ENCODE measurements at places on chromosomes 12 and 14.

DNA sequence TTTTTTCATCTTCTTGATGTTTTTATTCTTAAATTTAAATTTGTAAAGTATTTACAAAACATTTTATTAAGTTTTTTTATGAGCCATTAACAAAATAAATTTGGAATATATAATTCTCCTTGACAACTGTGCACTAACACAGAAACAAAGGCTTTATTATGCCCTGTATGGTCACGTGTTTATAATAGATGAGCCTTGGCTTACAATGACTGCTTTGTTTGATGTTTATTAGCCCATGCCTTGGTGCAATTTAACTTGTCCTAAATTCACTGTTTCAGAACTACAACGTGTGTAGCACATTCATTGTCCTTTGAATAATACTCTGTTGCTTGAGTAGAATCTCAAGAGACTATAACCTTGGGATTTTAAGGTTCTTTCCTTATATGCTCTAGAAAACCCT, 59.8 kb downstream of the CNTN1 start:
- DNase-seq = no peak
- no peak overlapping the region for H3K4me3 ChIP-seq
- H3K4me1 ChIP-seq = no peaks in the 10 kb centered on the region
- H3K36me3 ChIP-seq = no peaks in the 10 kb centered on the region
- H3K27ac ChIP-seq = no peak overlapping the region
- H3K27me3 ChIP-seq = no peaks in the 10 kb centered on the region

DNA sequence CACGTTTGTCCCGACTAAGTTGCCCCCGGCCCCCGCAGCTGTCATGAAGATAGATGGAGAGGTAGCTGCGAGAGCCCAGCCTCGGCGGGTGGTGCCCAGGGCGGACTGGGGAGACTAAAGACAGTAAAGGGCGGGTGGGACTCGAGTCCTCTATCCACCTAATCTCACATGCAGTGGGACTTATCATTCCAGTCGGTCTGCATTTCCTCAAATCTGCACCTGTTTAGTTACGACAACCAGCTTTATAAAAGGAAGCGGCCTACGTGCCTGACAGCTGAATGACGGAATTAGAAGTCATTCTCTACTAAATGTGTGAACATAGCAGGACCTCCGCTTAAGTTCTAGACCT, 109.8 kb upstream of the EGLN3 start:
- peak; percentile 66 for DNase-seq
- H3K27me3 ChIP-seq = peaks cover 15% of the 10 kb centered on the region

GRCh38 chr14:23725528-23725927, 89.4 kb downstream of the DHRS2 start:
- H3K27me3 ChIP-seq = no peaks in the 10 kb centered on the region
- no peak for DNase-seq
- no peaks in the 10 kb centered on the region for H3K4me1 ChIP-seq
- H3K36me3 ChIP-seq = no peaks in the 10 kb centered on the region

DNA sequence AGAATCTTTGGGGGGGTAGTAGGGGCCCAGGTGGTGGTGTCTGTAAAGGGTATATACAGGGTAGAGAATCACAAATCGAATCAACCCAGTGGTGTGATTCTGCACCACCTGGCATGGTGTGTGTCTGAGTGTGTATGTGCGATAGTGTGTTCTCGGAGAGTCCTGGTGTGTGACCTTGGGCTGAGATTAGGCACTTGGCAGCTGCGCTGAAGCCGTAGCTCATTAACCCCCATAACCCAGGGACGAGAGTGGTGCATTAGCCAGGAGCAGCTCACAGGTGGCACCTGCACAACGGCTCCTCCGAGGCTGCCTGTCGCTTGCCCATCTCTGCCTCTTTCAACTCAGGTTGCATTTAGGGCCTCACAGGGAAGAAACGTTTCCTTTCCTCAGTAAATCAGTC, 15.6 kb upstream of the TESC start:
- no peaks in the 10 kb centered on the region for H3K27me3 ChIP-seq
- H3K4me1 ChIP-seq = peaks cover 21% of the 10 kb centered on the region
- H3K36me3 ChIP-seq = no peaks in the 10 kb centered on the region
- H3K27ac ChIP-seq = no peak overlapping the region
- no peak overlapping the region for H3K4me3 ChIP-seq
- DNase-seq = no peak

GRCh38 chr14:90999299-90999698, 61.1 kb downstream of the RPS6KA5 start:
- H3K27me3 ChIP-seq = no peaks in the 10 kb centered on the region
- no peak overlapping the region for H3K4me3 ChIP-seq
- DNase-seq = no peak
- peaks cover 15% of the 10 kb centered on the region for H3K36me3 ChIP-seq

- no peak overlapping the region for H3K27ac ChIP-seq
- no peaks in the 10 kb centered on the region for H3K36me3 ChIP-seq
- H3K27me3 ChIP-seq = no peaks in the 10 kb centered on the region
- H3K4me3 ChIP-seq = no peak overlapping the region
- no peak for DNase-seq
Measured at GRCh38 chr14:54451961-54452360, 10.8 kb upstream of the CNIH1 start.

GRCh38 chr14:34749408-34749807, 35.0 kb upstream of the CFL2 start:
- H3K4me1 ChIP-seq = no peaks in the 10 kb centered on the region
- DNase-seq = no peak
- H3K36me3 ChIP-seq = peaks cover 29% of the 10 kb centered on the region

GRCh38 chr12:92511786-92512185, 191.0 kb upstream of the PLEKHG7 start:
- H3K36me3 ChIP-seq = no peaks in the 10 kb centered on the region
- no peak overlapping the region for H3K27ac ChIP-seq
- no peak overlapping the region for H3K4me3 ChIP-seq
- H3K27me3 ChIP-seq = no peaks in the 10 kb centered on the region
- DNase-seq = peak; percentile 20

GRCh38 chr12:124681779-124682391, 114.5 kb upstream of the NCOR2 start:
- peaks cover 55% of the 10 kb centered on the region for H3K4me1 ChIP-seq
- peak overlapping the region; percentile 82 for H3K27ac ChIP-seq
- H3K36me3 ChIP-seq = no peaks in the 10 kb centered on the region
- peak; percentile 72 for DNase-seq

GRCh38 chr12:114860969-114861368, 177.0 kb upstream of the TBX3 start:
- no peak overlapping the region for H3K27ac ChIP-seq
- no peak overlapping the region for H3K4me3 ChIP-seq
- H3K27me3 ChIP-seq = no peaks in the 10 kb centered on the region
- no peak for DNase-seq
- no peaks in the 10 kb centered on the region for H3K36me3 ChIP-seq
- H3K4me1 ChIP-seq = no peaks in the 10 kb centered on the region

DNA sequence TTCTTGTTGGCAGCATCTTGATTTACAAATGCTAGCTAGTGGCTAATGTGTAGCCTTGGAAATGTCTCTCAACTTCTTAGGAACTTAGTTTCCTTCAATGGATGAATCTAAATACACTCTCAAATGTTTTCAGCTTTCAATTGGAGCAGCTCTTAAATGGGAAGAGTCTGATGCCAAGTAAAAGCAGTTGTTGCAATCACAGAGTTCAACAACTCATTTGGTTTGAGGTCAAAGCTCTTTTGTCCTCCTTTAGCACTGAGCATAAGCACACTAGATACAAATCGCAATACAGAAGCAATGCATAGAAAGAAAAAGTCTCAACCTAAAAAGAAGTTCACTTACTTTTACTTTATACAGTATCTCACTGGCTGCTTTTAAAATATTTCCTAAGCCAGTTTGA, 986.1 kb upstream of the FLRT2 start:
- H3K27me3 ChIP-seq = no peaks in the 10 kb centered on the region
- H3K4me1 ChIP-seq = no peaks in the 10 kb centered on the region
- no peak for DNase-seq
- no peaks in the 10 kb centered on the region for H3K36me3 ChIP-seq
- no peak overlapping the region for H3K4me3 ChIP-seq

GRCh38 chr14:31945074-31945613, 132.0 kb upstream of the ARHGAP5 start:
- no peaks in the 10 kb centered on the region for H3K36me3 ChIP-seq
- peak; percentile 73 for DNase-seq
- no peak overlapping the region for H3K4me3 ChIP-seq
- peak overlapping the region; percentile 56 for H3K27ac ChIP-seq
- H3K27me3 ChIP-seq = no peaks in the 10 kb centered on the region

GRCh38 chr12:32504591-32504990, 105.2 kb downstream of the FGD4 start:
- H3K4me1 ChIP-seq = peaks cover 50% of the 10 kb centered on the region
- no peaks in the 10 kb centered on the region for H3K36me3 ChIP-seq
- peak overlapping the region; percentile 63 for H3K27ac ChIP-seq
- H3K27me3 ChIP-seq = no peaks in the 10 kb centered on the region

DNA sequence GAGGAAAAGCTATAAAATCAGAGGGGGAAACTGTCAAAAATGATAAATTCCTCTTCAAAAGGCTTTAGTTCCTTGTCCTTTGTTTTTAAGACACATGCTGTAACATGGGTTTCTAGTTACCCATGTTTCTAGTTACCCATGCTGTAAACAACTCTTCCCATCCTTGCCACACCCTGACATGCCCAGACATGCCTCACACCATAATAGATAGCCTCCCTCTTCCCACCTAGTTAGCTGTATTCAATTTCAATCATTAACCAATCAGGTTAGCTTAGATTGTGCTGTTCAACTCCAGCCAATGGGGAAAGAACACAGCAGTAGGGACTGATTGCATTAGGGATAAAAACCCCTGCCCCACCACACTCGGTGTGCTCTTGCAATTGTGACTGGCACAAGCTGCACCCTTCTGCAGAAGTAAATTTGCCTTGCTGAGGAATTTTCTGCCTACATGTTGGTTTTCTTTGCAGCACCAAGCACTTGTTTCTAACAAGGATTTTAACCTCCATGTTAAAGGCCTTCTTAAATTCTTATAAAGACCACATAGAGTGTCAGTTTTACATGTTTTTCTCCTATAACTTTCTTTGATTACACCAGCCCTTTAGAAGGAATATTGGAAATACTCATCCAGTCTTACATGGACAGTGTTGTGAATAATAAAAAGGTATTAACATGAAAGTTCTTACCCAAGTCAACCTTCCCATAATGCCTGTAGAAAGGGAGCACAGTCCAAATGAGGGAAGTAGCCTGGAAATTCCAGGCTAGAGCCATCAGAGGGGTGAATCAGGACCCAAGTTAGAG, 32.5 kb upstream of the LALBA start:
- H3K4me1 ChIP-seq = no peaks in the 10 kb centered on the region
- no peaks in the 10 kb centered on the region for H3K27me3 ChIP-seq
- DNase-seq = no peak
- no peak overlapping the region for H3K27ac ChIP-seq
- no peak overlapping the region for H3K4me3 ChIP-seq

GRCh38 chr12:98939350-98939749, 294.3 kb downstream of the APAF1 start:
- H3K4me1 ChIP-seq = no peaks in the 10 kb centered on the region
- DNase-seq = no peak

DNA sequence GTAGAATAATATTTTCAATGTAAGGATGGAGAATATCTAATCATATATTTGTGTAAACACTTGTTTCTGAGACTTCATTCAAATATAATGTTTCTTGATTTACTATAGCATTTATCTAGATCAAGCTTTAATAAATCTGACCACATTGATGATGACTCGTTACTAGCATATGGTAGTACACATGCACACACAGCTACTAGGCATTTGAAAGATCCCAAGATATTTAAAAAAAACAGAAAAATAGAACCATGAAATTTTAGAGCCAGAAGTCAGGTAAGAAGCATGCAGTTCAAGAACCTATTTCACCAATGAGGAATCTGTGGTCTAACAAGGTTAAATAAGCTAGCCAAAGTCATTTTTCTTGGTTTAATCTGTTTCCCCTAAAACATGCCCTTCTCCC, 32.0 kb downstream of the DCP1B start:
- peaks cover 43% of the 10 kb centered on the region for H3K4me1 ChIP-seq
- peak overlapping the region; percentile 75 for H3K27ac ChIP-seq
- DNase-seq = no peak

DNA sequence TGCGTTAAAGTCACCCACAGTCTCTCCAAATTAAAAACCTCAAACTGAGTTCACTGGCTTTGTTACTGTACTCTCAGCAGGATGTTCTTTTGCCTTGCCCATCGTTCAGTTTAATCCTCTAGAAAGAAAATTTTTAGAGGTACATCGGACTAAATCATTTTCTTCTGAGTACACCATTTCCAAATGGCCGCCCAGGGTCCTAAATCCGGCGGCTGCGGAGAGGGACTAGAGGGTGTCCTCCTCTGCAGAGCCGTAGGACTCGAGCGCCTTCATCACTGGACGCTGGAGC, 1.4 kb downstream of the LIN7A start:
- H3K27me3 ChIP-seq = peaks cover 22% of the 10 kb centered on the region
- peaks cover 21% of the 10 kb centered on the region for H3K4me1 ChIP-seq
- H3K27ac ChIP-seq = no peak overlapping the region
- peak overlapping the region; percentile 81 for H3K4me3 ChIP-seq
- no peaks in the 10 kb centered on the region for H3K36me3 ChIP-seq

GRCh38 chr14:22602862-22603261, 4.8 kb downstream of the ABHD4 start:
- H3K27me3 ChIP-seq = no peaks in the 10 kb centered on the region
- peaks cover 67% of the 10 kb centered on the region for H3K36me3 ChIP-seq
- no peak overlapping the region for H3K4me3 ChIP-seq
- DNase-seq = no peak

DNA sequence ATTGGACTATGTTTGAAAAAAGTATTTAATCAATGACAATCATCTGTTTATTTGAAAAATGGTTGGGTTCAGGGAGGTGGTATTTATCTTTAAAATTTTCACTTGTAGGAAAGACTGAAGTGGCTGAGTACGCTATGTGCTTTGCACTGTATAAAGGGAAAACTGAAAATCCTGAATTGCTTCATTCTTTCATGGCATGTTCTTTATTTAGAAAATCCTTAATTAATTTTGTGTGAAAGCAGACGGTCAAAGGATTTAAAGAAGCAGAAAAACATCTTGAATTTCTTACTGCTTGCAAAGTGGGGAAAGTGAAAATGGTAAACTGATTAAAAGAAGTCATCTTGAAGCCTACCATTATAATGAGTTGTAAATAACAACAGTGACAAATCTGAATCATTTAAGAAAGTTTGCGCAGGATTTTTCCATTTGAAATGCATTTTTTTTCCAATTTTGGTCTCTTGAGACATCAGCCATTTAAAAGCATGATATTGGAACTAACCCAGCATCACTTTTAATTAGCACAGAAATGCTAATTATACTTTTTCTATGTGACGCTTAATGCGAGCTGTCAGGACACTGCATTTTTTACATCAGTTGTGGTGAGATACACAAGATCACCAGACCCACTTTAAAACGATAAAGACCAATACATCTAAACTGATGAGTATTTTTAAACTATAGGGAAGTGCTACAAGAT, 169.0 kb downstream of the NEDD1 start:
- H3K4me3 ChIP-seq = no peak overlapping the region
- H3K27me3 ChIP-seq = no peaks in the 10 kb centered on the region
- no peak overlapping the region for H3K27ac ChIP-seq
- no peaks in the 10 kb centered on the region for H3K4me1 ChIP-seq
